ENCODE measurements at places on chromosomes 5 and 9.

DNA sequence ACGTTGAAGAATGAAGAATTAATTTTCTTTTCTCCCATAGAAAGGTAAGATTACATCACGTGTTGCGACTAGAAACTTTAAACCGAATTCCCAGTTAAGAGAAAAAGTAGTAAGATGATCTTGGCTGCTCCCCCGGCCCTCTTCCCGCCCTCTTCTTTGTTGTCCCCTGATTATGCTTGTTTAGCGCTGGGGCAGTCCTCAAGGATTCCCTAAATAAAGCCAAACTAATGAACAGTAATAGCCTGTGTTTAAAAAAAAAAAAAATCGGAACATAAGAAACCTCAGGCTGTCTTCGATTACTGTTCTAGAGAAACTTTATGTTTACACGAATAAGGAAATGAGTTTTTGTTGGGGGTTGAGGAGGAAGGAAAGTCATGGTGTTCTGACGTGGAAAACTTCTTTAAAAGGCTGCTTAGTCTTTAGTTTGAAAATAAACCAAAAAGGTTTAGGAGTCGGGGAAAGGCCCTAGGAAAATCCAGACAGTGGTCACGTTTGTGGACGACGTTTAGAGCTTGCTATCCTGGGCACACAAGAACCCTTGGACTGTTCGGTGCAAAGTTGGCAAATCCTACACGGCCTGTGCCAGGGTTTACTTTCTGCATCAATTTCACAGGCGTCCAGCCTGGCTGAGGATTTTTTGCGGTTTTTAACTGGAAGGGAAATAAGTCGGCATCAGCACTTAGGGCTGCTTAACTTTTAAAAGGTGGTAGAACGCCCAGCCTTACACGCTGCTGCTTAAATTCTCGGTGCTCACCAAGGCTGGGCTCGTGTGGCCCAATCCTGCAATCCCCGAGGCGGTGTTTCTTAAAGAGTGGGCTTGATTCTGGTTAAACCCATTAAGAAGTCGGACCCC is 1.1 kb upstream of the MAT2B start:
- peak; percentile 2 for ATAC-seq

GRCh38 chr9:6902423-6902822 is 144.7 kb downstream of the KDM4C start:
- peak; percentile 78 for ATAC-seq

DNA sequence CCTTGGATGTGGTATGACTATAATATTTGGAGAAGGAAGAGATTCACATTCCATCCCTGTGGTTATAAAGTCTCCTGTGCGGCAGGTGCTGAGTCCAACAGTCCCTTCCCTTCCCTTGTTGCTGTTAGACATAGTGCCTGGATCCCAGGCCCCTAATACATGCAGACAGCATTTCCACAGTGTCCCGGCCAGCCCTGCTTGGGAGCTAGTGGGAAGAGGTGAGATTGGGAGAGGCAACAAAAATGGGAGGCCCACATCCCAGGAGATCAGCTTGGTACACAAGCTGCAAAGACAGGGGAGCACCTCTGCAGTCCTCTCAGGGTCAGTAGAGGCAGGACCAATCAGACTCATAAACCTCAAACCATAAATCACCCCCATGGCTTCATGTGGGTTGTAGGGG is 3.3 kb upstream of the NEURL1B start:
- ATAC-seq, result no peak

DNA sequence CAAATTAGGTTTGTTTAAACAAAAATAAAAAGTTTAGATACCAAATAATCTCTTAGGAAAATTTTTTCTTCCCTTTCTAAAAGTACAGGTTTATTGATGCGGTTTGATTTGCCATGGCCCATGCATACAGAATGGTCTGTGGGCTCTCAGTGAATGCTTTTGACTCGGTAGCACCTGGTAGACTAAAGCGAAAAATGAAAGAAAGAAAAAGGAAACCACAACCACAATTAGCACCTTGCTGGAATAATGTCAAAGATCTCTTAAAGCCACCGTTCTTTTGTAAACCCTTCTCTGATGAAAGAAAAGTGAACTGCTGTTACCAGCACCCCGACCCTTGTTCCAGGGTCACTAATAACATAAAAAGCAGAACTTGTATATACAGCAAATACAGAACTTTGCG is 157.9 kb downstream of the NFIB start:
- no peak for ATAC-seq

DNA sequence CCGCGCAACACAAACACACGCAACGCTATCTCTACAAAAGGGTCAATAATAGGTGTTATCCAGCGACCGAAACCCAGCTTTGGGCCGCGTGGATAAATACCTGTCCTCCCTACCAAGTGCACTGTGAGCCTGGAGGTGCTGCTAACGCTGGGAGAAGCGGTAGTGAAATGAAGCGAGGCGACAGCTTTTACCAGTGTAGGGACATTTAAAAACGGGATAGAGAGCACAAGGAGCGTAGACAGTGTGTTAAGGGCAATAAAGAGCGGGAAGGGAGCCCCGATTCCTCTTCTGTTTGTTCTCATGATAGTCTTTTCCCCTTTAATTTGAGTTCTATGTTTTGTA is 421 bp upstream of the DEPDC1B start:
- ATAC-seq, result peak; percentile 41

DNA sequence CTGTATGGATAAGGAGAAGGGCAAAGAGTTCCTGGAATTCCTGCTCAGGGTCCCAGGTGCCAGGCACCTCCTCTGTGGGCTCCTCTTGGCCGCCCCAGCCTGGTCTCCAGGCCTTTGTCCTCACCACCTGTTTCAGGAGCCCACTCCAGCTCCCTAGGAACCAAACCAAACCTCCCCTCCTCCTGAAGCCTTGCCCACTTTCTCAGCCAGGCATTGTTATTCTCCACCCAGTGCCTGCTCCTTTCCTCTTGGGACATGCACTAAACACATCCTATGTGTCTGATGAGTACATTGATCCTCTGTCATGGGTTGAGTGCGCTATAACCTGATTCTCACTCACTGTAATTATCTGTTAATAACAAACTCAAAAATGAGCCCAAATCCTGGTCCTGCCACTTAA is 189.8 kb downstream of the SPOCK1 start:
- ATAC-seq, result no peak

- ATAC-seq, result no peak
These were observed 417 bp downstream of the GABBR2 start for GRCh38 chr9:98708103-98708932.

- ATAC-seq, result no peak
These were observed 140.3 kb downstream of the BNC2 start for GRCh38 chr9:16730162-16730561.

- no peak for ATAC-seq
These were observed 206.9 kb downstream of the MELK start for GRCh38 chr9:36779582-36779981.

- no peak for ATAC-seq
These were observed 48.1 kb downstream of the IQGAP2 start for GRCh38 chr5:76451031-76451701.

DNA sequence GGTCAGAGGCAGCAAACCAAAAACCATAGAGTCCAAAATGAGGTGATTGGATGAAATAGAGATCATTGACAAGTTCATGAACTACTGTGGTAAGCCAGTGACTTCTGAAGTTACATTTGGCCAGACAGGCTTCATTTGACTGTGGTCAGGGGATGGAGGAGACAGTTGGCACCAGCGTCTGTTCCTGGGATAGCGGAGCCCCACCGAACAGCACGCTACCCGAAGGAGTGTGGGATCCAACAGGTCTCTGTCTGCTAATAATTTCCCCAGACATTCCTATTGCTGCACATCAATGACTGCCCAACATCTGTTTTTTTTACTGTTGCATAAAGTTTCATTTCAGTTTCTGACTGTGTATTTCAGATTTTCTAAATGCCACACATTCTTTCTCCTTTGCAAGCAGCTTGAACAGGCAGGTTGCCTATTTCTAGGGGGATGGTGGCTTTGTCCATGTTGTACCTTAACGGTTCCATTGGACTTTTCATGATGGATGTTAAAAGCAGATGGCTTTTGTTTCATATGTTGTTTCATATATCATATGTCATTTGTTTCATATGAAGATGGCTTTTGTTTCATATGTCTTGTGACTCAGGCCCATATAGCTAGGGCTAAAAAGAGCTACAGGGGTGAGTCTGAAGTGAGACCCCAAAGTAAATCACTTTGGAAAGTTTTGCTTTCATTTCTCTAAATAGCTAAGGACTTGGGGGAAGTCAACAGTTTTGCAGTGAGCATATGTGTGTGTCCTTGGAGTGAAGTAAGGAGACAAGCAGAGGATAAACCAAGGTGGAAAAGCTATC is 180.8 kb downstream of the GOLPH3 start:
- ATAC-seq, result no peak

DNA sequence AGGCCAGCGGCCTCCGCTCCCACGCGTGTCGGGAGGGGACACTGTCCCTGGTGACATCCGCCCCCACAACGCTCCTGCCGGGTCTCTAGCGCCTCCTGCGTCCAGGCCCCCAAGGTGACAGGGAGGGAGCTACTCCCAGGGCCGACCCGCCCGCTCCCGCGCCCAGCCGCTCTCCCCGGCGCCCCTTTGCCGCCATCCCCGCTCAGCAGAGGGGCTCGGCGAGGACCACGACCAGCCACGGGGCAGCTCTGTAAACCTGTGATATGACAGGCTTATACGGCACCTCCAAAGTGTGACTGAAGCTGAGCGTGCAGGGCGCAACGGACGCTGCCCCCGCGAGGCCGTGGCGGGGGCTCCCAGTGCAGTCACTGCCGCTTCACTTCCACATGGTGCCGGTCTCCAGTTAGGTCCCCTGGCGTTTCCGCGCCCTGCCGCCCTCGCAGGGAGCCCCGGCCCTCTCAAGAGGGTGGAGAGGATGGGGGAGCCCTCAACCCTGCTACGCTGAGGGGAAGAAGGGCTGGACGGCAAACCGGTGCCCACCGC is 978 bp upstream of the ADCY2 start:
- ATAC-seq, result no peak

DNA sequence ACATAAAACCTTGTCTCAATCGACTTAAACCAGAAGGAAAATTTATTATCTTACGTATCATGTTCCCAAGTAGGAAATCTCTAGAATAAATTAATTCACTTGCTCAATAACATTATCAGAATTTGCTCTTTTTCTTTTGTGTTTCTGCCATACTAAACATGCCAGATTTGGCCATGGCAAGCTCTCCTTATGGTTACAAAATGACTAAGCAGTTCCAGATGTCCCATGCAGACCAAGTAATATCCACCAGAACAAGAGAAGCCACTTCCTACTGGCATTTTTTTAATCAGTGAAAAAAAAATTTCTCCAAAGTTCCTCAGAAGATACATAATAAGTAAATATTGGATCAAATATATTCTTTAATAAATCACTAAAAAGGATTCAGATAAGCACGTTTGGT is 25.2 kb upstream of the ADAMTS6 start:
- no peak for ATAC-seq

DNA sequence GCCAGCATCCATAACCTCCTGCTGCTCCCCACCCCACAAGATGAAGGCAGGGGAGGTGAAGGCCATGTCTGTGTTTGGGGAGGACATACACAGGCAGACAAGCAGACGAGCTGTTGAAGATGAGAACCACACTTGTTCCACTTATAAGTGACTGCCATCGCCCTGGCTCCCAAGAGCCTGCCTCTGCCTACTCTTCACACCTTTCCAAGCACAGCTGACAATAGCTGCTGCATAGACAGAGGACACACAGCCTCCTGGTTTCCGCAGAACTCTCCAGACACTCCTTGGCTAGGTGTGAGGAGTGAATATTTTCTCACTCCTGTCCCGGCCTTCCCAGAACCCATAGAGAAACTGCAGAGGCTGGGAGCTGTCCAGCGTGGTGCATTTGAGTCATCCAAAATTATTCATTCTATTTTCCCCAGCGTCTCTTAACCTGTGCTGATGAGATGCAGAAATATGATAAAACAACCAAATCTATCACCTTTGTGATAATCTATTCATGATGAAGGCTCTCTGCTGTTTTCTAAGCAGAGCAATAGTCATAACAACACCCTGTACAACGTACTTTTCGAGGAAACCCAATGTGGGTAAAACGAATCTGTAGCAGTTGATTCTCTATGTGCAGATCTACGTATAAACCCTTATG is 24.7 kb downstream of the KLF9 start:
- no peak for ATAC-seq

DNA sequence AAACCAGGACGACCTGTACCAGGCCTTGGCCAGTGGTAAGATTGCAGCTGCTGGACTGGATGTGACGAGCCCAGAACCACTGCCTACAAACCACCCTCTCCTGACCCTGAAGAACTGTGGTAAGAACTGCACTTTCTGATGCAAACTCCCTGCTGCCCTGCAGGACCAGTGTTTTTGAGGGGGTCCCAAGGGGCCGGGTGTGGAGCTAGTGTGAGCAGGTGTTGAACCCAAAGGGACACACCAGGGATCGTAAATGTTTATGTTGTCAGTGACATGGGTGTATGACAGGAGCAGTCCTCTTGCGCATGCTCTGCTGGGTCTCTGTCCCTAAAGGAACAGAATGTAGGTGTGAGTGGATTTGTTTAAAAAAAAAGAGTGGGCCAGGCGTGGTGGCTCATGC is 9.5 kb downstream of the GRHPR start:
- ATAC-seq, result no peak

GRCh38 chr9:78030296-78030552 is 1.4 kb downstream of the GNAQ start:
- no peak for ATAC-seq

GRCh38 chr9:107438211-107439031 is 51.1 kb downstream of the KLF4 start:
- ATAC-seq, result no peak

- no peak for ATAC-seq
These were observed 29.3 kb upstream of the CRB2 start for GRCh38 chr9:123326662-123327093.

GRCh38 chr5:55187370-55187769 is 14.4 kb upstream of the CDC20B start:
- ATAC-seq, result peak; percentile 33

- ATAC-seq, result no peak
These were observed 35.2 kb upstream of the SPATA31C2 start for GRCh38 chr9:88173378-88173999.

DNA sequence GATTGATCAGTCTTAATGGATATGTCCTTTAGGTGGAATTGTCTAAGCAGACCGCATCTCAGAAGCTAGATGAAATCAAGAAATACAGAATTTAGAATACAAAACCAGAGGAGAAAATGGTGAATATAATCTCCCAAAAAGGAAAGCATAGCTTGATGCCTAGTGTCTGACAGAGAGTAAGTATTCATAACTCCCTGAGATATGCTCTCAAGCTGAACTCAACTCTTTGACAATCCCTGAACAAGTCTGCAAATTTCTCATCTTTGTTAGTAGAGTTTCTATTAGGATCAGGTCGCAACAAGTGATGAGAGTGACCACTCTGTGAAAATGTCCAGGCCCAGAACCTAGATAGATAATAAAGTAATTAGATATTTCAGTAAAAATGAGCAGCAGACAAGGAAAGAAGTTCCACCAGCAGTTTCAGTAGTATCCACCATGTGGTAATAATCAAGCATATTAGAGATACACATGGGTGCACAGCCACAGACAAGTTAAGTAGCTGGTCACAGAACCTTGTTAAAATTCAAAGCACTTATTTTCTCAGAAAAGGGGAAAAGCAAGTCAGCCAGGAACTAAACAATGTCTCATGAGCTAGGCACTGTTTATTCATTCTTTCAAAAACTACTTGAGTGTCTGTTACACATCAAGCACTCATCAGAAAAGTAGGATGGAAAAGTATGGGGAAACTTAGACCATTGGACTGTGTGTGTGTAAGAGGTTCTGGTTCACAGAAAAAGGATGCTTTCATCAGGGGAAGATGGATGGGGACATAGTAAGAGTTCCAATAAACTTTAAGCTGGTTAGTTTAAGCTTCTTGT is 481.5 kb upstream of the TUSC1 start:
- no peak for ATAC-seq
